ENCODE measurements at places on chromosomes 7 and 10. TPM values are rescaled to one million over a fixed set of nuclear protein-coding genes. Genes with fewer than 3 reads are reported as not detected.

DNA sequence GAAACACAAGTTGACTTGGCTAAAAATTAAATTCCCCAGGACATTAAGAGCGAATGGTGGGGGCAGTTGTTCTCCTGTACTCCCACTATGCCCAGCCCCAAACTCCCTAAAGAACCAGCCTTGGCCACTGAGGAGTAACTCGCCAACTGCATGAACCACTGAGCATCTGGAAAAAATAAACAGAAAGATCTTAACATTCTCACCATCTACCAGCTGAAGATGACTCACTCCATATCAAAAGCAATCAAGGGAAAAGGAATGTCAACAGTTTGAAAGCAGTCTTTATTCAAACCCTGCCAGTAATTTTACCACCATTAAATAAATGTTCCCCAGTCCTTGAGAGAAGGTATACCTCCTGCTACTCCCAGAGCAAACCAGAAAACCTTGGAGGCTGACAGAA is 45.4 kb downstream of the CTTNBP2 start:
- no peak for DNase-seq

GRCh38 chr7:67604461-67605386 is 608.1 kb downstream of the TYW1 start:
- no peak for DNase-seq

DNA sequence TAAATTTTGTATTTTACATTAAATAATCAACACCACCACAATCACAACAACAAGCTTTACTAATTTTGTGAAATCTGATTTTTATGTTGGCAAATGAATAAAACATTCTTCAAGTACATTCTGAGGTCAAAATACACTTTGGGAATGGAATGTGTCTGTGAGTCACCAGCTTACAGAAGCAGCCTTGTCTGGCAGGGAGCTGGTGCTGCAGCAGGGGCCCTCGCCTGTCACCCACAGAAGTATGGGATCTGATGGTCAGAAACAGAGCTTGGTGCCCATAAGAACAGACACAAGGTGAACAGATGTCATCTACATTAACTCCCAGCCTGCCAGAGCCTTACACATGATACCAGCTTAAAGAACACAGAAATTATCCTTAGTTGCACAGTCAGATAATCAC is 496.9 kb downstream of the CCSER2 start:
- DNase-seq: no peak

DNA sequence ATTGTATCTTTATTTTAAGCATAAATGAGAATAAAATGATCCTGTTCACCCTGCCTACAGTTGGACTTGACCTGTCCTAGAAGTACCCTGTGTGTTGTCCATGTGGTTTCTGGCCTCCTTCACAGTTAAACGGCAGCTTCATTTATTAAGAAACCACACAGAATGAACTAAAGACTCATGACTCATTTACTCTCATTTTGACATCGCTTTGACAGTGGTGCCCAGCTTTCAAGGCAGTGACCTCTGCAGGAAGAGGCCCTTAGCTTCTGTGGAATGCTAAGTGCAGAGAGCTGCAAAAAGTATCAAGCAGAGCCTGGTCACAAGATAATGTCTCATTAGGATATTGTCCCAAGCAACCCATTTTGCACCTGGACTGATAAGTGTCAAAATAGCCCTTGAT is 93.4 kb downstream of the AVL9 start:
- no peak for DNase-seq

GRCh38 chr10:79129361-79129997 is 60.7 kb downstream of the ZMIZ1 start:
- DNase-seq: no peak

DNA sequence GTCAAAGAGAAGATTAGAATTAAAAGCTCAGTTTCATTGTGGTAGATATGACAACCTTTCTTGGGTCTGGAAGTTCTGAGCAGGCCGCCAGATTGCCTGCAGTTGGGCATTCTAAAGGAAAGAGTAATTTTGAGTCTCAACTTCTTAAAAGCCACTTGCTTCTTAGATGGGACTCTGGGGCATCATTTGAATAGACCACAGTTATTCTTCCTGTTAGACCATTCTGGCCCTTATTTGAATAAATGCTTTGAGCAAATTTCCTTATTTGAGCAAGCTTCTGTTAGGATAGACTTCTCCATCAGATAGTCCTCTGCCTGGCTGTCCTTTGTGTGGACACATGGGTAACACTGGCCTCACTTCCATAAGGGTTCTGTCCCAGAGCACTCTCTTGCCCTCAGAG is 40.2 kb downstream of the SND1 start:
- no peak for DNase-seq

Gene OR2A5
- total RNA-seq: not detected

DNA sequence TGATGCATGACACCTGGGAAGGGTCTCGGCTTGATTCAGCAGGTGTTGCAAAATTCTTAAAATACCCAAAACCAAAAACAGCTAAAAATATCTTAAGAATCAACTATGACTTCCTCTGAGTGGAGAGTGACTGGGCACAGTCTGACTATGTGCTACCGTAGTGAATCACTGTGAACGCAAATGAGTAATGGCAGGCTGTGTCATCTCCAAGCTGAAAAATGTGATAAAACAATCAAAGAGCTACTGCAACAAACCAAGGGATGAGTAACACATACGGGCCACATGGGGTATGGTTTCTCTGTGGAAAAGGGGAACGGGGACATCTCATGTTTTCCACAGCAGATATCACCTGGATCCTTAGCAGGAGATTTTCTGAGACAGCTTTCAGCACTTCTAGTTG is 127.5 kb downstream of the ABCA13 start:
- DNase-seq: no peak

DNA sequence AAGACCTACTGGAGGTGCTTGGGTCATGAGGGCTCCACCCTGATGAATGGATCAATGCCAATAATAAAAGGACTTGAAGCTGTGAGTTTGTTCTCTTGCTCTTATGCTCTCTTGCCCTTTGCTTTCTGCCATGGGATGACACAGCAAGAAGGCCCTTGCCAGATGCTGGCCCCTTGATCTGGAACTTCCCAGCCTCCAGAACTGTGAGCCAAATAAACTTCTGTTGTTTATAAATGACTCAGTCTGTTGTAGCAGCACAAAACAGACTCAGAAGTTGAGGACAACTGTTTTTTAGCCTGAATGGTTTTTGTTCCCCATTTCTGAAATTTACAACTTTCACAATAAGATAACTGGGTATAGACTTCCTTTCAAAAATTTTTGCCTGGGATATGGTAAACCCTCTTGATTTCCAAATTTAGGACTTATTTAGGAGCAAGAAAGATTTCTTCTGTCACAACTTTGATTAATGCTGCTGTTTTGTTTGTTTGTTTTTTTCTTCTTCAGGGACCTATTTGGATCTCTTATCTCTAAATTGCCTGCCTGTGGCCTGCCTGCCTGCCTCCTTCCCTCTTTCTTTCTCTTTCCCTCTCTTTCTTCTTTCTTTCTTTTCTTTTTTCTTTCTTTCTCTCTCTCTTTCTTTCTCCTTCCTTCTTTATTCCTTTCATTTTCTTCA is 12.1 kb downstream of the ENTPD1 start:
- DNase-seq: no peak

DNA sequence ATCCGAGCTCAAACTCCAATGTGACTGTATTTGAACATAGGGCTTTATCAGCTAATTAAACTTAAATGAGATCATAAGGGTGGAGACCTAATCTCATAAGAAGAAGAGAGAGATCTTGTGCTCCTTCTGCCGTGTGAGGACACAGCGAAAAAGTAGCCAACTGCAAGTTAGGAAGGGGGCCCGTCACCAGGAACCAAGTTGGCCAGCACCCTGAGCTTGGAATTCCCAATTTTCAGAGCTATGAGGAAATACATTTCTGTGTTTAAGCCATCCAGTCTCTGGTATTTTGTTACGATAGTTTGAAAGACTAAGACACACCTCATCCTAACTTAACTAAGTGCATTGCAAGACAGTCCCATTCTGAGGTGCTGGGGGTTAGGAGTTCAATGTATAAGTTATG is 14.1 kb upstream of the WDR86 start:
- DNase-seq: no peak

Gene SLC26A3
- total RNA-seq: not detected

Gene SPDYE5
- not detected for total RNA-seq

Gene SYT15B
- total RNA-seq: not detected

GRCh38 chr7:20839987-20840386 is 53.3 kb upstream of the SP8 start:
- DNase-seq: no peak

GRCh38 chr10:29041616-29042015 is 247.3 kb upstream of the LYZL1 start:
- no peak for DNase-seq

Gene SNCG
- total RNA-seq: 2.7 TPM

DNA sequence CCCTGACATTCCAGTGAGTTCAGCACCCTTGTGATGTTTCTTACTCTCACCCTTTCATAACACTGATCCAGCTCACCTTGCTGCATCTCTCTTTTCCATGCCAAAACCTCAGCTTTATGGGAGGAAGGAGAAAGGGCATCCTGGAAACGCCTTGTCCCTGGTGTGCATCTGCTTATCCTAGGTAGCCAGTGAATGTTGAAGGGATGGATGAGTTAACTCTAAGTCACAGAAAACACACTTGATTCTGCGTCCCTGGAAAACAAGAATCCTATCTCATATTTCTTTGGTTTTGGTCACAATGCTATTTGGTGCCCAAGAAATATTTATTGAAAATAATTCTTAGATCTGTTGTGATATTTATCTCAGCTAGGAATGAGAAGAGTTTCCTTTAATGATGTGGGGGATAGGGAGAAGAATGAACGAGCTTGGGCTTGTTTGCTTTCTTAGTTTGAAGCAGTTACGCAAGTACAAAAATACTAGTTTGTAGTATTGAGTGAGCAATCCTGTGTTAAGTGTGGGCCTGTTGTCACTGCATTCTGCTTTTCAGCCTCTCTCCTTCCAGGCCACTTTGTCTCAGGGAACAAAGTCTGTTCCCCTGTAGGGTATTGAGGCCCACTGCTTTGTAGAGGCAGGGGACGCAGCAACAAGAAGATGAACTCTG is 126.5 kb downstream of the ARID5B start:
- DNase-seq: no peak

Gene MRLN
- not detected for total RNA-seq

Gene TNS3
- 7.5 TPM for total RNA-seq

DNA sequence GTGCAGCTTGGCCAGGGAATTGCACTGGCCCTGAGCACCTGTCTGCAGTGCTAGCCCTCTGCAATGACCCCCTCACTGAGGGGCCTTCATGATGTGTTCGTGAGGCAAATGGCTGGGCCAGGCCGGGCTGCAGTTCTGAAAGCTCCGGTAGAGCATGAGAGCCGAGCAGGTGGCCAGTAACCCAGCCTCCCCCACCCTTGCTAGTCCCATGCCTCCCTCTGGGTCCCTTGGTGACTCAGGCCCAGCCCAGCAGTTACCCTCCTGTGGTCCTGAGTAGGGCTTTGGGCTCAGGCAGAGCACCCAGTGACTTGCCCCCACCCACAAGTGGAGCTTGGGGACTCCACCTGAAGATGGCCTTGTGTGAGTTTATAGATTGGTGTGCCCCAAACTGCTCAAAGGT is 16.1 kb upstream of the CSGALNACT2 start:
- no peak for DNase-seq

- no peak for DNase-seq
Measured at GRCh38 chr10:104252368-104252767, 2.3 kb upstream of the GSTO1 start.

- no peak for DNase-seq
Measured at GRCh38 chr10:84818961-84819360, 490.6 kb downstream of the CCSER2 start.

DNA sequence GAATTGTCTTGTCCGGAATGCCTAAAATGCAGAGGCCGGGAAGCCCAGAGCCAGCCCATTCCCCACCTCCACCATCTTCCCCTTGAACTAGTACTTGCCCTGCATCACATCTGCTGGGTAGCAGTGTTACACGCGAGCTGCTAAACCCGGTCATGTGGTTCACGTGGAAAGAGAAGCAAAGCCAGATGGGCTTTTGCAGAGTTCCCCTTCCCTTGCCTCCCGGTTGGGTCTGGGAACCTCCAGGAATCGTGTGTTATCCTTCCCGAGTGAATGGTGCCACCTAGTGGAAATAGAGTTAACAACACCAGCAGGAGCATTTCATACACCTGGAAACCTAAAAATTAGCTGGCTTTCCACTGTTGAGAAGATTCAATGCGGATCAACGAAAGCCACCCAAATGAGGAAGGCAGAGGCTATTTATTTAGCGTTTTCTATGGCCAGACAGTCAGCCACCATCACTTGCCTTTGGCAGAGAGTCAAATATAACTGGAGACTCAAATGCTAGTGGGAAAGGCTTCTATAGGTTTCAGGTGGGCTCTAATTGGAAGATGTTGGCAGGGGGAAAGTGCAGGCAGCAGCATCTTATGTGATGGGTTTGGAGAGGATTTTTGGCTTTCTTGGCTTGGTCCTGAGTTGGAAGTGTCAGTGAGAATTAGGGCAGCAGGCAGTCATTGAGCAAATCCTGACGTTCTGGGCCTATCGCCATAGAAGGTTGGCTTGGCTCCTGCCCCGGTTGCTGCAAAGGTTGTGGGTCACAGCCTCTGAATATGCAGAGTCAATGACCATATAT is 12.9 kb upstream of the DENND2A start:
- peak; percentile 35 for DNase-seq

Gene CALCR
- not detected for total RNA-seq

GRCh38 chr7:36472141-36472729 is 82.6 kb downstream of the ANLN start:
- no peak for DNase-seq

Gene ERVW-1
- not detected for total RNA-seq

DNA sequence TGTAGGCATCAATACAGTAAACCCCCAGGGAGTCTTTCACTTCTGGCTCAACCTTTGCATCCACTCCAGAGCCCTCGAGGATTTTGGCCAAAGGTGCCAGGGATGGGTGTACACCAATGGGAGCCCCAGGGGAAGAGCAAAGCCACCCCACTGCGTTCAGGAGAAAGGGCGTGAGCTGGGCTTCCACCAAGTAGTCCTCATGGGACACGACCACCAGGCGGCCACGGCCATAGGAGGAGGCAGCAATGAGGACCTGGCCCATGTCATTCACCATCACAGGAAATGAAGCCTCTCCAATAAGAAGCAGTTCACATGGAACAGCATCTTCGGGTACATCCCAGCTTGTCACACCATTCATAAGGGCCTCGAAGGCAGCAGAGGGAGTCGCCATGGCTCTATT is 25.8 kb downstream of the TCAF1 start:
- DNase-seq: no peak

GRCh38 chr10:28355376-28355775 is 52.5 kb upstream of the MPP7 start:
- no peak for DNase-seq

GRCh38 chr10:28879875-28880682 is 202.8 kb downstream of the BAMBI start:
- DNase-seq: no peak

Gene CALHM3
- total RNA-seq: not detected

Gene SFRP5
- 0.62 TPM for total RNA-seq

GRCh38 chr7:46969303-46970130 is 612.4 kb downstream of the TNS3 start:
- DNase-seq: no peak

GRCh38 chr10:43124094-43124521 is 14.1 kb upstream of the CSGALNACT2 start:
- no peak for DNase-seq

DNA sequence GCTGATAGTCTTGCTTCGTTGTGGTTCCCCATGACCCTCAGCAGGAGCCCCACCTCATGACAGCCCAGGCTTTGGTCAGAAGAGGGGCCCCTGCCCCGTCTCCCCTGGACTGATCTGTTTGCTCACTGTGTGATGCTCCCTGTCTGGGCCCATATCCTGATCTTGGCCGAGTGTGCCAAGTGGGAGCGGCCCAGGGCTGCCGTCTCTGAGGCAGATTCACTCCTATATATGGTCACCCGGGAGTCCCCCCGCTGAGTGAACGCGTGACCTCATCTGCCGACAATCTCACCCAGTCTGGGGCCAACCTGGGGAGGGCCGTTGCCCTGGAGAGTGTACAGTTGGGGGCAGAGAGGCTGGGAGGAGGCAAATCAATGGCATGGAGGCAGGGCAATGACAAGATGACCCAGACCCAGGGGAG is 34.5 kb downstream of the PPIF start:
- DNase-seq: no peak

Measured in occipital lobe (tissue), 3 donors.